ENCODE measurements at places on chromosomes 1 and 21.

- DNase-seq: no peak
Measured at GRCh38 chr1:18618546-18619466, 11.8 kb upstream of the PAX7 start.

DNA sequence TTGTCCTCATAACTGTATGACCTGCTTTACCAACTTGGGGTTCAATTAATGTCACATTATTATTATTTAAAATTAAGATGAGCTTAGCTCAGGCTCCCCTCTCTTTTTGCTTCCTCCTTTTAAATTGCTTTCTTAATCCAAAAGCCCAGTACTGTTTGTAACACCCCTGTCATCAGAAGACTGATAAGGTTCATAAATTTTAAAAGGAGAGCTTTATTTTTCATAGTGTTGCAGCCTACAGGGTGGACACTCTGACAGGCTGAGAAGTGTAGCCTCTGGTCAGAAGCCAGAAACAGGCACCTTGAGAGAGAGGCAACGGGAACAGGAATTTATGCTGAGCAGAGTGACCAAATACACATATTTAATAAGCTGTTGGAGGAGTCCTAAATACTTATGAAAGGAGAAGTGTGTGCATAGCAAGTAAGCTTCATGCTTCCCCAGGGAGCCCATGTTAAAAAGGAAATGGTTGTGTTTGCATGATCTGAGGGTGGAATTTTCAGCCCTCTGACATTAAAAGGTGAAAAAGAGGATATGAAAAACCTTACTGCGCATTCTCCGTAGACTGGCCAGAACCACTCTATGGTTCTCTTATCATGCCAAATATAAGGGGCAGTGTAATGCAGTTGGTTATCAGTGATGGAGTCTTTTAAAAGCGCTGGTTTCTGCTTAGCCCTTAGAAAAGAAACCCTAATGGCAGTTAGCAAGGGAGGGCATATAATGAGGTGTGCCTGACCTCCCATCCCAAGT is 30.5 kb upstream of the FGGY start:
- DNase-seq: no peak

GRCh38 chr1:214451596-214451995 is 99.8 kb downstream of the PTPN14 start:
- DNase-seq: no peak

DNA sequence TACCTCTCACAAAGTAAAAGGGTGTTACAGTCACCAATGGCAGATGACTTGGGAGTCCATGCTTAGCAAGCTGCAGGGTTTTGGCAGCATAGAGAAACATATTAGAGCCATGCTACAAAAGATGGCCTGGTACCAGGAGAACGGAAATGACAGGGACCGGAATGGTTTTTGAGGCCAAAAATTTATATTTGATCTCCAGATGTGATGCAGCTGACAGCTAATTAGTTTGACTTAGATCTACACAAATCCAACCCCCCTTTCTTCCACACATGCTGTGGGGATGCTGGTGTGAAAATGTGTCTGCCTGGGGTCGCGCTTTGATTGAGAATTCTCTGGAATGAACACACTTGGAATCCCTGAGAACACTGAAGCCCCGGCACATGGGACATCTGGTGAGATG is 26.5 kb downstream of the SYF2 start:
- no peak for DNase-seq

GRCh38 chr1:207393610-207394009 is 60.5 kb upstream of the CR2 start:
- no peak for DNase-seq

- DNase-seq: no peak
Measured at GRCh38 chr21:45292399-45293219, 4.9 kb upstream of the POFUT2 start.

DNA sequence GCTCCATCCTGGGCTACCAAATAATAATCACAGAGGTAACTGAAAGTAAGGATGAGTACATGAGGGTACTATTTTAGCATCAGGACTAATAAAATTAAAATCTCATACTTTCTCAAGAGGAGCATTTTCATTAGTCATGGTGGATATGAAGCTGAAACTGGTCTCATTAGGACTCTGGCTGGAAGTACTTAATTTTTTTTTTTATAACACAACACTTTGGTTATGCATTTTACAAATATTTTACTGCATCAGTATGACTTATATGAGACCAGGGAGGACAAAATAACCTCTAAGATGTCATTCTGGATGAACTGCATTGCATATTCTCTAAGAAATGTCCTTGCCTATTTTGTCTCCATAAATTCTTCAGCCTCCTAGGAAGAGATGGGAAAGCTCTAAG is 290.9 kb downstream of the HLX start:
- no peak for DNase-seq

GRCh38 chr1:232978091-232978634 is 27.8 kb downstream of the NTPCR start:
- no peak for DNase-seq

- no peak for DNase-seq
Measured at GRCh38 chr1:116814926-116815723, 60.9 kb downstream of the CD2 start.

DNA sequence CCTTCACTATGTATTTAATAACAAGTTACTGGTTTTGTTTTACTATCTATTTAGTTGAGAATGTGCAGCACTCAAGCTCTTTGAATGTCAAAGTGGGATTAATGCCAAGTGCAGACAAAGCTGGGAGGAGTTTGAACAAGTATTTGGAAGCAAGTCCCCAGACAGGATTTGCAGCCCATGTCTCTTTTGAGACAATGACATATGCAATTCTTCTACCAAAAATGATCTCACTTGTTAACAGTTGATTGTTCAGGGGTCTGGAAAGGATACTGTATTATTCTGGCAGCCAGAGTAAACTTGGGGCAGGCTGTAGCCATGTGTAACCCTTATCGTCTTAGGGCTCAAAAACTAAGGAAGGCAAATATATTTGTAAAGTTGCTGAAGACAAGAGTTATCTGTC is 15.8 kb downstream of the COLGALT2 start:
- DNase-seq: no peak

DNA sequence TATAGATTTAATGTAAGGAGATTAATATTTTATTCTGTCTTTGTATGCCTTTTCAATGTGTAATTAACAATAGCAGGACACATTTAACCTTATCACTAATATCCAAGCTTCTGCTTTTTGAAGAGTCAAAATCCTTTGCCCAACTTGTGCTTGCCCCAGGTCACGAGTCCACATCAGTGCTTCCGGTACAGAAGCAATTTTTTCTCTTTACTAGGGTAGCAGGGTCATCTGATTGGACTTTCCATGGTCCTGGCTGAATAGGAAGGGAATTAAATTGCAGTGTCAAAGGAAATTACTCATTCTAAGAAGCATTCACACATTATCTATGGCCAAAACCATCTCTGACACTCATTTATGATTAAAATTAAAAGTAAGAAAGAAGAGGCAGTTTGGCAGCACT is 460.5 kb upstream of the ADGRL2 start:
- no peak for DNase-seq

DNA sequence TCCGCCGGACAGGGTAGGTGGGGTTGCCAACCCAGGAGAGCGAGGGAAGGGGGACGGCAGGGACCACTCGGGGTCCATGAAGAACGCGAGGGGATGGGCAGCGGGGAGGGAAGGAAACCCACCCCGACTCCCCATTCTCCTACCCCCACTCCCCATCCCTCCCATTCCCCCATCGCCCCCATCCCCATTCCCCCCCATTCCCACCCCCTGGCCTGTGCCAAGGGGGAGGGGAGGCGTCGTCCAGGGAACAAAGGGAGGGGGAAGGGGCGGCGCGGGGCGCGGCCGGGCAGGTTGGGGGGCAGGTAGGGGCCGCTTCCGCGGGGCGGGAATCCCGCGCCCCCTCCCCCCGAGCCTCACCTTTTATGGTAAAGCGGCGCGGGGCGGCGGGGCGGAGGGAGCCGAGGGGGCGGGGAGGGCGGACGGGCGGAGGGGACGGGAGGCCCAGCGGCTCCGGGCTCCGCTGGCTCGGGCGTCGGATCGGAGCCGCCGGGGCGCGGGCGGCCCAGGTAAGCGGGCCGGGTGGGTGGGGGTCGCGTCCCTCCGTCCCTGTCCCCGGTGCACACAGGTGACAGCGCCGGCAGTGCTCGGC is at the start of gene FBLIM1:
FBLIM1 (plus strand) TSS at position 453 of the 589 bp plus-strand sequence. CDS start 6,189 bp downstream, outside the sequence.
- DNase-seq: no peak

DNA sequence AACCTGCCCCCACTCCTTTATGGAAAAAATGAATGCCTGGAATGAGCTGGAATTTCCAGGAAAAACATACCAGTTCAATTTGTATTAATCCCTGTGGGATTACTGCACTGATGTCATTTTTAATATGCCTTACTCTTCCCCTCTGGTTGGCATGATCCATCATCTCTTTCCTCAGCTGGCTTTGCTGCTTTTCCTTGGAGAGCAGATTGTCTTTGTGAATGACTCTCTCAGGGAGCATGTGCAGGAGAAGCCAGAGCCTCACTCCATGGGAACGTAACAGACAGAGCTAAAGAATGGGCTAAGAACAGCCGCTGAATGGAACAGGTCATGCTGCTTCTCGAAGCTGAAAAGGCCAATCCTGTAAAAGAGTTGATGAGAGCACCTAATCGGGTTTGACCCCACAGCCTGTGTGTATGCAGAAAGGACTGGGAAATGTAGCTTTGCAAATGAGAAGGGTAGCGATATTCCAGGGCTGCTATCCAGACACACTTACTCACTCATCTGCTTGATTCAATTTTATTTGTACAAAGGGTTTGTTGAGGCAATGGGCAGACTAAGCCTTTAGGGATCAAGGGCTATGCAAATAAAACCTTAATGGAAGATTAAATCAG is 20.7 kb downstream of the PHC2 start:
- no peak for DNase-seq

- no peak for DNase-seq
Measured at GRCh38 chr1:8537991-8538390, 220.1 kb downstream of the SLC45A1 start.

GRCh38 chr1:166410083-166410385 is 243.2 kb upstream of the FAM78B start:
- DNase-seq: no peak

DNA sequence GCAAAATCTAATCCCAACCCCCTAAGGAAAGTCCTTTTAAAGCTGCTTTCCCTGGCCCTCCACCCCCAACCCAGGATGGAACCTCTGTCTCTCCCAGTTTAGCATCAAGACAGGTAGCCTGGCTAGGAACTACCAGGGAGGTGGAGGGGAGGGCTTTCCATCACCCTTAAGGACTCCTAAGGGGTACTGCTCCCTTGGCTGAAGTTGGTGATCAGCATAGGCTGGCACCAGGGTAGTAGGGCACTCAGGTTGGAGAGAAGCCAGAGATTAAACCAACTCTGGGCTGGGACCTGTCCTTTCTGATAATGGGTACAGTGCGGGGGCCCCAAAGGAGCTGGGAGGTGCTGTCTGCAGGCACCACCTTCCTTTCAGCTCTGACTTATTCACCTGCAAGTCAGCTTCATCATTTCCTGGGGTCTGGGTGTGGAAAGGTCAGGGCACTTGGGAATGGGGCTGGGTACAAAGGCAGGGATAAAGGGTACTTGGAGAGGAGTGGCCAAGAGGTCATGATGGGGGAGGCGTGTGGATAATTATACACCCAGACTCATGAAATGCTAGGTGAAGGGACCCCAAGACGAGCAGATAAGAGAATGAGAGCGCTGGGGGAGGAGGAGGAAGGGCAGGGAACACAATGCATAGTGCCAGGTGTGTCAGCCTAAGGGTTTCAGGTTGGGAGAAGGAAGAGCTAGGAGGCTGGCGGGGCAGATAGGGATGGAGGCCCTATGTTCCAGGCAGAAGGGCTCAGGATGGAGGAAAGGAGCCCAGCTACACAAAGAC is 1.2 kb downstream of the ARHGEF2 start:
- no peak for DNase-seq

DNA sequence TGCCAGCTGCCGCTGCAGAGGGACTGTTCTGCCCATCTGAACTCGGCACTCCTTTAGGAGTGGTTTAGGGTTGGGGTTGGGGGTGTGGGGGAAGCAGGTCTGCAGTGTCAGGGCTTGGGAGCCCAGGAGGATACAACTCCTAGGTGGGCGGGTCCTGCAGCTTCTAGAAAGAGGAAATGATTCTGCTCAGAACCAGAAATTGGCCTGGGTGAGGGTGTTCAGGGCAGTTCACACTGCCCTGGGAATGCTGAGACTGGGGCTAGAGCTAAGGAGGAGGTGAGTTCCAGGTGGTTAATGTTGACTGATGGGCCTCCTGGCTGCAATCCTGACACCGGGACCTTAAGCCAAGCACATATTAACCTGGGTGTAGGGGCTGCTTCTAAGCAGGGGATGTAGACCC is 4.8 kb upstream of the SLC26A9 start:
- no peak for DNase-seq

GRCh38 chr1:12412439-12412838 is 182.6 kb downstream of the VPS13D start:
- no peak for DNase-seq

- DNase-seq: no peak
Measured at GRCh38 chr21:35349376-35350080, 300.4 kb upstream of the RUNX1 start.

- DNase-seq: no peak
Measured at GRCh38 chr1:56433056-56433577, 146.2 kb downstream of the PLPP3 start.

- no peak for DNase-seq
Measured at GRCh38 chr1:92980732-92981647, 19.7 kb upstream of the DIPK1A start.

- DNase-seq: no peak
Measured at GRCh38 chr1:29761159-29761928, 525.0 kb downstream of the PTPRU start.

DNA sequence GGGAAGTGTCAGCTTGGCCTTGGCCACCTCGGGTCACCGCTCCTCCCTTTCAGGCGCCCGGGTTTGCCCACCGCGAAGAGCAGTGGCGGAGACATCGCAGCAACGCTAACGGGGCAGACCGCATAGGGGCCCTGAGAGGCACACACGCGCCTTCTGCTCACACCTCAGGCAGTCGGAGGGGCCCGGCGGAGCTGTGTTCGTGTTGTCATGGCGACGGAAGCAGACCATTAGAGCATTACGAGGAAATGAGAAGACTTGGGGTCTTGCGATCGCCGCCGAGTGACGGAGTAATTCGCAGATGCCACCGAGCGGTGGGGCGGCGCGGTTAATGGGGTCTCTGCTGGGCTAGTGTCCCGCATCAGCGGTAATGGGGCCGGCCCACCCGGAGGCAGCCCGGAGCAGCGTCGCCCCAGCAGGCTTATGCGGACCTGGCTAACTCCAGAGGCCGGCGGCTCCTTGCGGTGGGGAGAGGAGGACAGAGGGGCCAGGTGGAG is 144.1 kb downstream of the TNR start:
- DNase-seq: no peak

DNA sequence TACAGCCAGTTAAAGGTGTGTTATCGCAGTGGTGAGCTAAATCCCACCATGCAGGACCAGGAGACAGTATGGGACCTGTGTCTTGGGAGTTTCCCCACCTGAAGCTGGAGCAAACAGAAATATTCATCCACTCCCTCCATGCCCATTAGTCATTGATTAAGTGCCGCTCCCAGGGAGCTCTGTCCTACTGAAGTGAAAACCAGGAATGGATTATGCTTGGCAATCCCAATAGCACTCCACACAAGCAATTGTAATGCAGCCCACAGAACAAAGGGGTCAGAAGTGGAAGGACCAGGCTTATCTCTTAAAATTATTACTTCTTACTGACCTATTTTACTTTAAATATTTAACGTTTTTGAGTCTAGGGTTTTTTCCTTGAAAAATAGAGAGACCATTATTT is 1005.4 kb downstream of the ADGRL2 start:
- DNase-seq: no peak

GRCh38 chr1:67544921-67545320 is 114.7 kb upstream of the SERBP1 start:
- no peak for DNase-seq
